Smooth muscle cell of the brain vasculature (primary cell): ENCODE measurements at places on chromosomes 3 and 15.

- DNase-seq: no peak
Observed at GRCh38 chr3:141578202-141578973, 91.6 kb downstream of the RASA2 start.

GRCh38 chr15:57953874-57954273, 111.6 kb downstream of the ALDH1A2 start:
- no peak for DNase-seq

- DNase-seq: no peak
Observed at GRCh38 chr3:110454066-110454465, 617.5 kb upstream of the NECTIN3 start.

DNA sequence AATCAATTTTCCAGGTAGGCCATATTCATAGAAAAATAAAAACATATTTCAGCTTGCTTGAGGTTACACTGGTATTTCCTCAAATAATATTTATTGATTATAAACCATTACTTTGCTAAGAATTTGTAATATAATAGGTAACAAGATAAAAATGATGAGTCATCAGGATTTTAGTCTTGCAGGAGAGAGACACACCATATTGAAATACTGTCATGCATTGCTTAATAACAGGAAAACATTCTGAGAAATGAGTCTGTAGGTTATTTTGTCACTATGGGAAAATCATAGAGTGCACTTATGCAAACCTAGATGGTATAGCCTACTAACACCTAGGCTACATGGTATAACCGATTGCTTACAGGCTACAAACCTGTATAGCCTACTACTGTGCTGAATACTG, 990.5 kb downstream of the OTOL1 start:
- no peak for DNase-seq

DNA sequence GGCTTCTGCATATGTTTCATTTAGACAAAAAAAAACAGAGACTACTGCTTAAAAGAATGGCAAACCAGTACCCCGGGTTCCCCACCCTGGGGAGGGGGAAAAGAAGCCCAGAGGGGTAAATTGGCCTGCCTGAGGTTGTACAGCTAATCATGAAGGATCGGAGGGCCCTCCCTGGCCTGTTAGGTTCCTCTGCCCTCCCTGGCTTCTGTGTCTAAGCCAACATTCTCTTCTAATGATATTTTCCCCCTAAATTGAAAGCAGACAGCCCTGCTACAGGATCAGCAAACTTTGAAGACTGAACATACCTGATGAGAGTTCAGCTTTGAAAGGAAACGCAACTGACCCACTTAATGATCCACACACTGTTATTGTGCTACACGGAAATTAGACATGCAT, 2.5 kb downstream of the ARHGAP31 start:
- DNase-seq: no peak

DNA sequence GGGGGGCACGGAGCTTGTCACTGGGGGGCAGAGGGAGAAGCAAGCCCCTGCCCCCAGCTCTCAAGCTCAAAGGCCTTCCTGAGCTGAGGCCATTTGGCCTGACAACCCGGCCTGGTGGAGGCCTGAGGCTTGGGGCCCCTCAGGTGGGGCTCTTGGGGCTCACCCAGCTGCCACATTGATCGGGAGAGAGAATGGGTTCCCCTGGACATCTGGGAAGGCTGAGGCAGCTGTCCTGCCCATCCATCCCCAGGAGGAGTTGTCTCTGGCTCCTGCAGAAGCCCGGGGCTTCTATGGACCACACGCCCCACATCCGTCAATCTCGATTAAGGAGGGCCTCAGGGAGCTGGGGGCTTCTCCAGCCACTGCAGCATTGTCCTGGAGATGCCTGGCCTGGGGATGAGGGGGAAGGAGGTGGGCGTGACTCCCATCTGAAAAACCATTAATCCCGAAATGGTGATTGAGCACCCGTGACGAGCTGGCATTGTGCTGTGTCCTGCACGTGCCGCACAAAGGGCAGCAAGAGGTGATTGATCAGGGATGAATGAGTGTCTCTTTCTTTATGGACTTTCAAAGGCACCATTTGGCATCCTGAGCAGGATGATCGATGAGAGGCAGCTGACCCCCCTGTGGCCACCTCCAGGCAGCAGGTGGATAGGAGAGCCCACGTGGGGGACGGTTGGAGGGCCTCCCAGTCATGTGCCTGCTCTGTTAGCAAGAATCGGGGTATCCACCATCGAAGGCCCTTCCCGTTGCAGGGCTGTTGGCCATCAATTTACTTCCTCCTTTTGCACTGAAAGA, 17.2 kb upstream of the CRABP1 start:
- DNase-seq: no peak

DNA sequence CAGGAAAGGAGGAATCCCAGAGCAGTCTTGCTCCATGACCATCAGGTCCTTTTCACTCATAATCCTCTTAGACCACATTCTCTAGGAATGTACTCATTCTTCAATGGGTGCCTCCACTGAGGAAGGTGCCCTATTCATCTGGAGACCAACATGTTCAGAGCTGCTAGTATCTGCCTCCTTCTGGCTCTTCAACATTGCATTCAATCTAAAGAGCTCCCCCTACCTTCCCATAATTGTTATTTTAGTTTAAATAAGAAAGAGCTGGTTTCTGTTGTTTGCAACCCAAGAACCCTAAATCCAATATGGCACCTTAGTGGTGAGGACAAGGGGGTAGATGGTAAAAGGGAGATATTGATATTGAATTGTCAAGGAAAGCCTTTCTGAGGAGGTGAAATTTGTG, 67.6 kb downstream of the SCN11A start:
- no peak for DNase-seq

GRCh38 chr3:106249981-106250380, 381.2 kb upstream of the CBLB start:
- DNase-seq: no peak

GRCh38 chr3:142735462-142735861, 11.6 kb downstream of the TRPC1 start:
- no peak for DNase-seq

- no peak for DNase-seq
Observed at GRCh38 chr3:195591852-195592251, 8.1 kb upstream of the APOD start.

- DNase-seq: no peak
Observed at GRCh38 chr3:67620869-67621268, 33.5 kb downstream of the SUCLG2 start.

DNA sequence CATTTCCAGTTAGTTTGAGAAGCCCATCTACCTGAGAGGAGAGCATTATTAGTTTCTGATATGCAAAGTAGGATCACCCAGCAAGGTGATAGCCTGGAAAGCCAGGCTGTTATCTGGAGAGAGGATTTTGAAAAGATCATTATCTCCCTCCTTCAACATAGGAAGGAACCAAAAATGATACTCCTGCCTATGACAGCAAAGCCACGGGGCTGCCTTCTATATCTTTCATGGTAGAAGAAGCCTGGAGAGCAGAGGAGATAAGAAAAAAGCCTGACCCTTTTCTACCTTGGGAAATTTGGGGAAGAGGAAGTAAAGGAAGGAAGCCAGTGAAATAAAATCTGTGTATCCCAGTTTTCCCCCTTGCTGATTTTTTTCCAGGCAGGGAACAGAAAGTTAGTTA, 205.5 kb downstream of the MFSD1 start:
- no peak for DNase-seq

DNA sequence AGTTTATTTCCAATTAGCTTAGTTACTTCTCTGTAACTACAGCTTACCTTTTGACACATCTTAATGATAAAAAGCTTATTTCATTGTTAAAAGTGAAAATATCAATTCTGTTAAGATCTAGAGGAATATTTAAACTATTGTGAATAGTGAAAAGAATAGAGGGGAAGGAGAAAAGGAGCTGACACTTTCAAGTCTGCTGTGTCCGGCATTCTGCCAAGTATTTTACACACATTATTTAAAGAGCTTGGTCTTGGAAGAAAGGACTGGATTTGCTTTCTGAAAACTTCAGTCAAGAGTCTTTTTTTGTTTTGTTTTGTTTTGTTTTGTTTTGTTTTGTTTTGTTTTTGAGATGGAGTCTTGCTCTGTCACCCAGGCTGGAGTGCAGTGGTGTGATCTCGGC, 34.8 kb downstream of the CCDC80 start:
- no peak for DNase-seq

GRCh38 chr15:77014132-77015081, 19.5 kb downstream of the PSTPIP1 start:
- no peak for DNase-seq

DNA sequence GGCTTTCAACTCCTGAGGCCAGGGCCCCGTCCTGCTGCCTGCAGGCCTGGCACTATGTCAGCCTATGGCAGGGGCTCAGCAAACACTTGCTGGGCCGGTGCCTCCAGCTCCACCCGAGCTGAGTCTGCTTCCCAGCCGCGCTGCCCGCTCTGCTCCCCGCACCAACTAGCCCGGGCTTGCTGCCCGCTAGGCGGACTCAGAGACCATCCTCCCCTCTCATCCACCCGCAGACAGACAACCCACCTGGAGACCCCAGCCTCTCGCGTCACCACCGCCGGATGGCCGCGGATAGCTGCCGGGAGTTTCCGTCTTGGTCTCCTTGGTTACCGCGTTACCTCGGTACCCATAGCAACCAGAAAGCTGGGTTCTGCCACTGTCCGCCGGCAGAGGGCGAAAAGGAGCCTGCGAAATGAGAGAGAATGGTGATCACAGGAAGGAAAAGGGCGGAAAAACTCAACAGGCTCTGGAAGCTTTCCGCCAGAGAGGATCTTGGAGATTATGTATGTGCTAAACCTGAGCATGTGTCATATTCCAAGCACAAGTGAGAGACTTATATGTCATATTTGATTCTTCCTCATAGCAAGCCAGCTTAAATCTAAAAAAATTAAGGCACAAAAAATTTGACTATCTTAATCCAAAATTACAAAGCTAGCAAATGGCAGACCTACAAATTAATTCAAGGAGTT, at the start of gene ZBBX:
Gene ZBBX, minus strand, starts transcription at position 294 of the 686 bp plus-strand sequence. CDS start 7,396 bp downstream, outside the sequence.
- DNase-seq: peak; percentile 44

DNA sequence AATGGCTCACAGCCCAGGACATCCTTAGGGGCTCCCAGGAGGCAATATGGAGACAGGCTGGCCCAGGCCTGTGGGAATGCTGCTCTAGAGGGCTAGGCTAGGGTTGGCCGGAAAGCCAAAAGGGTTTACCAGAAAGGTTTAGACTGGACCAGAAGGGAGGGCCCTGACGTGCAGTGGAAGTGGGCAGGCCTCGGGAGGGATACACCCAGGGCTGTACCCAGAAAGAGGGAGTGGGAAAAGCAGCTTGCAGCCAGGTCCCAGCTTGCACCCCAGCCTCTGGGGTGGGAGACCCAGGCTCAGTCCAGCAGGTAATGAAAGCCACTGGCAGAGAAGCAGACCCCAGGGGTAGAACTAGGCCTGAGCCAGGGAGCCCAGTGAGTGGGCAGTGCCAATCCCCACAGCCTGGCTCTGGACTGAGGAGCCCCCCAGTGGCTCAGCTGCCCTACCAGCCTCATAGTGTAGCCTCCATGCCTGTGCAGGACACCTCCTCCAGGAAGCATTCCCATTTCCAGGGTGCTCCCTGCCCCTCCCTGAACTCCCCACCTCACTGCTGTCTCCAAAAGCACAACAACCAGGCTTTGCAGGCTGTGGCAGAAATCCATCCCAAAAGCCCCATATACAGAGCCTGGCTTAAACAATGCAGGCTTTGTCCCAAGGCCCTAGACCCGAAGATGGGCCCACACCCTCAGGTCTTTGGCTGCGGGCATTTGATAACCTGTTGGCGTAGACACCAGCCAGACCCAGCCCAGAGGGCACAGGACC, 3.5 kb downstream of the GORASP1 start:
- no peak for DNase-seq

GRCh38 chr3:128395500-128396162, 71.1 kb downstream of the DNAJB8 start:
- no peak for DNase-seq

DNA sequence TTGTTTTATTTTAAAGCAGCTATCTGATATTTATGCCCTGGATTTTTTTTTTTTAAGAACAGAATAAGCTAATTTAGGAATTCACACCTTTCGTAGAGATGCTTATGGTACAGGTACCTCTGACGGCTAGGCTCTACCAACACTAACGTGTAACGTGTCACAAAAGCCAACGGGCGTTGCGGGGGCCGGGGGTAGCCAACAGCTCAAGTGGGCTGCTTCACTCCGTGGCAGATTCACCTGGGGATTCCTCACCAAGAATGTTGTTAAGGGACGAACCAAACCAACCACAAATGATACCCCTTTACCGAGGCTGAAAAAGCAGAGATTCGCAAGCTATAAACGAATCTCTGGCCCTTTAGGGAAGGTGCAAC, 1.0 kb downstream of the TMCC1 start:
- no peak for DNase-seq

DNA sequence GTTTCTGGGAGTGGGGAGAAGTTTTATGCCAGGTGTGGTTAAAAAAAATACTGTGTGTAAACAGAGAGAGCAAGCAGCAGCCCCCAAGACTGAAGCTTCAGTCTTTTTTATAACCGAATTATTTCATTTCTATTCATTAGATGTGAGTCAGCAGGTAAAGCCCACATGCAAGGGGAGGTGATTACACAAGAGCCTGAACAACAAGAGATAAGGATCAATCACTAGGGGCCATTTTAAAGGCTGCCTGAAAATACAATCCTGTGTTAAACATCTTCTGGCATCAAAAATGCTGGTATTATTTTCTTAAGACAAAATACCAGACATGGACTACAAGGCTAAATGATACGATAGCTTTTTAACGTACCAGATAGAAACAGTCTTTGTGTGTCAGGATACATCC, 217.3 kb downstream of the SUCLG2 start:
- DNase-seq: no peak

DNA sequence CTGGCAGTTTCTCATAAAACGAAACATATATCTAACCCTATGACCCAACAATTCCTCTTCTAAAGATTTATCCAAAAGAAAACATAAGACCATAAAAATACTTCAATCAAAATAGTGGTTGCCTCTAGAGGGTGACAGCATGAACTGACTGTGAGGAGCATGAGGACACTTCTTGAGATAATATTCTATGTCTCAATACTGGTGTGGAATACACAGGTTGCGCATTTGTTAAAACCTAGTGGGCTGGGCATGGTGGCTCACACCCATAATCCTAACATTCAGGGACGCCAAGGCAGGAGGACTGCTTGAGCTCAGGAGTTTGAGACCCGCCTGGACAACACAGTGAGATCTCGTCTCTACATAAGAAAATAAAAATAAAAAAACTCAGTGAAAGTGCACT, 57.3 kb downstream of the HERC1 start:
- no peak for DNase-seq

GRCh38 chr15:62052713-62053112, 7.5 kb downstream of the VPS13C start:
- no peak for DNase-seq

DNA sequence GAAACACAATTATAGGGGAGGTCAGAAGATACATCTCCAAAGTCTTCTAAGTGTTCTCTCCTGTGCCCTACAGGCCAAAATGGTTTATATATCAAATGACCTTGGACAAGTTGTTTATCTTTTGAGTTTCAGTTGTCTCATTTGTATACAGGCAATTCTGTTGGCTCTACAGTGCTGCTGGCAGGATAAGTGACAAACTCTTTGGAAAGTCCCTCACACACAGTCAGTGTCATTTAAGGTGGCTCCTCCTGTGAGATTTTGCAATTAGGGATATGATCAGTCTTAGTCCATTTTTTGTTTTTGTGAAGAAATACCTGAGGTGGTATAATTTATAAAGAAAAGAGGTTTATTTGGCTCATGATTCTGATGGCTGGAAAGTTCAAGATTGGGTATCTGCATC, 1035.8 kb upstream of the CFAP20DC start:
- DNase-seq: no peak
